ENCODE measurements at places on chromosomes 13 and 19.

GRCh38 chr19:2059422-2060201 is 8.6 kb upstream of the MKNK2 start:
- H3K36me3 ChIP-seq: no peaks in the 10 kb centered on the region
- peak overlapping the region; percentile 99 for H3K27ac ChIP-seq
- H3K4me1 ChIP-seq: peaks cover 39% of the 10 kb centered on the region
- peak overlapping the region; percentile 89 for H3K4me3 ChIP-seq

DNA sequence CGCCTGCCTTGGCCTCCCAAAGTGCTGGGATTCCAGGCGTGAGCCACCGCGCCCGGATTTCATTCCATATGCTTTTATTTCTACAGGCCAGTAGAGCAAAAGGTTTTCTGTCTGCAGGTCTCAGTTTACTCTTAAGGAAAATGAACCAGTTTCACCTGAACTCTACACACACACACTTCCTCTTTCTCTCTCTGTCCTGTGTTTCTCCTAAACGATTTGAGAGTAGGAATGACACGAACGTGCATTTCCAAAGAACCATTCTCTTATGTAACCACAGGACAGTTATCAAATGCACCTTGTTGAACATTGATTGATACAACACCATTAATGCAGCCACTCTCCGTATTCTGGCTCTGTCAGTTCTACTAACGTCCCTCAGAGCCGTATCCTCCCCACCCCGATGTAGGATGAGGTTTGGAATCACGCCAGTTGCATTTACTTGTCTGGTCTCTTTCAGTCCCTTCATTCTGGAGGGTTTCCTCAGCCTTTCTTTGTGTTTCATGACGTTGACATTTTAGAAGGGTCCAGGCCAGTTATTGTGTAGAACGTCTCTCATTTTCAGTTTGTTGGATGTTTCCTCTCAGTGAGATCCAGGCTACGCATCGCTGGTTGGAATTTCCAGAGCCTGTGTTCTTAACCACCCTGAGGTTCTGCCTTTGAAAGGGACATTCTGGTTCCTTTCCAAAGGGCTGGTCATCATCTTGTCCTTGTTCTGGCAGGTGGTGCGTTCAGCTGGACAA is 36.0 kb downstream of the BICRA start:
- DNase-seq: no peak
- H3K27ac ChIP-seq: no peak overlapping the region
- H3K27me3 ChIP-seq: no peaks in the 10 kb centered on the region
- H3K4me1 ChIP-seq: peaks cover 20% of the 10 kb centered on the region
- H3K36me3 ChIP-seq: peaks cover 27% of the 10 kb centered on the region

DNA sequence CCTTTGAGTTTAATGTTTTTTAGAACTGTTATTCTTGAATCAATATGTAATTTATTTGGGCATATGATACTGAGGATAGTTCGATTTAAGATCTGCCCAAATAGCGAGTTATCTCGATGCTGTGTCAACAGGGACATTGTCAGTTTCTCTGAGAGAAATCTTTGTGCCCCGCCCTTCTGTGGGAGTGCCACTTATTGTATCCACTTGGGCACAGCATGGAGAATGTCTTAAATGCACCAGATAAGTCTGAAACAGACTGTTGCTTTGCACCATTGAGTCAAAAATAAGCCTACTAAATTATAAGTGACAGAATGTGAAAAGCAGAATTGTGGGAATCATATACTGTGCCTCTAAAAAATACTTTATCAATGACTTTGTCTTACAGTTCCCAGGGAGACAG is 45.6 kb downstream of the RNASEH2B start:
- DNase-seq: no peak
- H3K4me3 ChIP-seq: no peak overlapping the region
- H3K27ac ChIP-seq: no peak overlapping the region
- H3K27me3 ChIP-seq: no peaks in the 10 kb centered on the region
- H3K36me3 ChIP-seq: peaks cover 24% of the 10 kb centered on the region
- peaks cover 10% of the 10 kb centered on the region for H3K4me1 ChIP-seq

DNA sequence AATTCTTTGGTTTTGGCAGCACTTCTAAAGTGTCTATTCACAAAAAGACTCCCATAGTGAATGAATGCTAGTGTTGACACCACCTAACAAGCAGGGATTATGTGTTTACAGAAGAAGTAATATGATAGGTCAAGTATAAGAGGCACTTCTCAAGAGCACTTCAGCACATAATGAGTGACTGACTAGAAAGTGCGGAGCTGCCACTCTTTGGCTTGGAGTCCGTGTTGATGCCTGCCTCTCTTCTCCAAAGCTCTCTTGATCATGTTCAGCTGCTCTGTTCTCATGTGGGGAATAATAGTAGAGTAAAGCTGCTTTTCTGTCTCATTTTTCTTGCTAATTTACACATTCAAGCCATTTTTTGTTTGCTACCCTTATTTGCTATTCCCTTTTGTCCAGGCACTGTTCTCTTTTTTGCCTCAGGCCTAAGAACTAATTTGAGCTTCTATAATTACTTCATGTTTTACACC is 22.7 kb upstream of the MAB21L1 start:
- H3K27me3 ChIP-seq: no peaks in the 10 kb centered on the region
- no peak for DNase-seq
- H3K27ac ChIP-seq: no peak overlapping the region
- H3K4me1 ChIP-seq: no peaks in the 10 kb centered on the region

DNA sequence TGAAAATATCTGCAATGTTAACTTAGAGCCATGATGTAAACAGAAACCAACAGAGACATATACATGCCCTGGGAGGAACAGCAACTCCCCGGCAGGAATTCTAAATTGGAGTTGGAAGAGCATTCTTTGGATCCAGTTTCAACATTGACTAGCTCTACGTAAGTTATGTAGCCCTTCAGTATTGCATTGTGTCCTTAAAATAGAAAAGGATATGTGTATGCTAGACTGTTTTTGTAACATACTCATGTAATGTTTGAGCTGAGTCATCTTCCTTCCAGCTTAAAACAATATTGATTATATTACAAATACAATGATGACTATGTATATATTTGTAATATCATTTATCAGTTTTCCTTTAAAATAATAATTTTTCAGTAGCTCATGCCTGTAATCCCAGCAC is 1422.2 kb upstream of the PCDH20 start:
- no peaks in the 10 kb centered on the region for H3K36me3 ChIP-seq
- DNase-seq: no peak
- H3K4me1 ChIP-seq: no peaks in the 10 kb centered on the region
- H3K27me3 ChIP-seq: no peaks in the 10 kb centered on the region

GRCh38 chr13:52405369-52405766 is 604 bp downstream of the THSD1 start:
- peaks cover 15% of the 10 kb centered on the region for H3K4me1 ChIP-seq
- peaks cover 1% of the 10 kb centered on the region for H3K36me3 ChIP-seq
- no peak for DNase-seq
- H3K4me3 ChIP-seq: peak overlapping the region; percentile 78
- peaks cover 17% of the 10 kb centered on the region for H3K27me3 ChIP-seq

- peak overlapping the region; percentile 25 for H3K4me3 ChIP-seq
- DNase-seq: peak; percentile 45
- peaks cover 5% of the 10 kb centered on the region for H3K36me3 ChIP-seq
- H3K27me3 ChIP-seq: no peaks in the 10 kb centered on the region
- peaks cover 14% of the 10 kb centered on the region for H3K4me1 ChIP-seq
Observed at GRCh38 chr19:2552859-2553258, 76.9 kb downstream of the GADD45B start.

- DNase-seq: no peak
- H3K4me3 ChIP-seq: no peak overlapping the region
- no peak overlapping the region for H3K27ac ChIP-seq
- peaks cover 8% of the 10 kb centered on the region for H3K27me3 ChIP-seq
- H3K36me3 ChIP-seq: no peaks in the 10 kb centered on the region
Observed at GRCh38 chr13:77544758-77545338, 9.3 kb downstream of the SCEL start.

- no peak for DNase-seq
- no peak overlapping the region for H3K27ac ChIP-seq
- H3K4me3 ChIP-seq: no peak overlapping the region
Observed at GRCh38 chr13:56271686-56272085, 869.0 kb upstream of the PRR20A start.

DNA sequence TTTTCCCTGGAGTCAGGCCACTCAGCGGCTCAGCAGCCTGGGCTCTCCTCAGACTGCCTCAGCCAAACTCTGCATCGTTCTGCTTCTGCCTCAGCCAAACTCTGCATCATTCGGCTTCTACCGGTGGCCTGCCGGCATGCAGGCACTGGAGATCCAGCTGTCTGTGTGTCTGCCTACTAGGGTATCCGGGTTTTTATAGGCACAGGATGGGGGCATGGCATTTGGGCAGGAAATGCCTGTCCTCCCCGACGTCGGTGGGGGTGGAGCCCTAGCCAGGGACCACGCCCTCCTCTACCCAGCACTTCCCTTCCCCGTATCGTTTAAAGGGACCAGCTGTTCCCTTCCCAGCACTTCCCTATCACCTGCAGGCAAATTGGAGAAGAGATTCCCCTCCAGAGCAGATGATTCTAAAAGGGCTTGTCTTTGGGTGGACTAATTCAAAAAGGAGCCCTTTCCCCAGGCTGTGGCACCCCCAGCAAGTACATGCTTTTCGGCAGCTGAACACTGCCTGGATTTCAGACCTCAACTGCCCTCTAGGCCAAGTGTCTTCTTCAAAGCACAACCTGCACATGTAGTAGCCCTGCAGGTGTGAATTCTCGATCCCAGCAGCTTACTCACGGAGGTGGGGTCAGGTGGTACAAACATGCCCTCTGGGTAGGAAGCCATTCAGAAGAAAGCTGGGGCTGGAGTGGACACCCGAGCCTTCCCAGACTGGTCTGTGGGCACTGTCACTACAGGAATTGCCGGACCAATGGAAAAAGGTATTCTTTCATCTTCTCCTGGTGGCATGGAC is 25.4 kb upstream of the GPR12 start:
- H3K27me3 ChIP-seq: no peaks in the 10 kb centered on the region
- H3K4me3 ChIP-seq: peak overlapping the region; percentile 85
- peaks cover 11% of the 10 kb centered on the region for H3K4me1 ChIP-seq
- peak; percentile 43 for DNase-seq
- peaks cover 3% of the 10 kb centered on the region for H3K36me3 ChIP-seq
- H3K27ac ChIP-seq: peak overlapping the region; percentile 72

- peak within 1 kb of the TSS; percentile 92 for H3K27ac ChIP-seq
- peak within 1 kb of the TSS; percentile 96 for H3K4me3 ChIP-seq
- peaks cover 13% of the 10 kb centered on the region for H3K36me3 ChIP-seq
- H3K27me3 ChIP-seq: peaks cover 6% of the 10 kb centered on the region
- DNase-seq: peak; percentile 92
Observed at GRCh38 chr19:48899781-48900476, at the start of gene NUCB1. NUCB1 (plus strand) TSS chr19:48900312; CDS start chr19:48900797, 485 bp downstream.

DNA sequence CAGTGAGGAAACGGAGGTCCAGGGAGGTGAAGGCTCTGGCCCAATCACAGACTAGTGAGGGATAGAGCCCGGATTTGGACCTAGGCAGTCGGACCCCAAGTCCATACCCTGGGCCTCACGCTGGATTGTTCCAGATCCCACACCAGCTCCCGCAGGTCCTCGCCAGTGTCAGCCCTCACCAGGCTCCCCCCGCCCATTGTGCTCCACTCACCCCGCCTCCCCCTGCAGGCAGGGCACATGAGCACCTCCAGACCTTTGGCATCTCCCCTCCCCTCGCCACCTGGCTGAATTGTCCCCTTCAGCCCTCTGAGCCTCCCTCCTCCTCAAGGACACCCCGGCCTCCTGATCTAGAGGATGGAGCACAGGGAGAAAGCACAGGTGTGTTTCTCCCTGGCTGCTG is 152.4 kb downstream of the KATNAL1 start:
- no peak overlapping the region for H3K4me3 ChIP-seq
- peaks cover 24% of the 10 kb centered on the region for H3K27me3 ChIP-seq
- H3K4me1 ChIP-seq: peaks cover 33% of the 10 kb centered on the region

GRCh38 chr13:93765811-93766210 is 539.2 kb downstream of the GPC6 start:
- H3K27me3 ChIP-seq: no peaks in the 10 kb centered on the region
- H3K4me1 ChIP-seq: no peaks in the 10 kb centered on the region
- H3K27ac ChIP-seq: no peak overlapping the region
- no peak for DNase-seq
- no peak overlapping the region for H3K4me3 ChIP-seq

GRCh38 chr19:45467115-45467455 is 711 bp upstream of the FOSB start:
- DNase-seq: no peak
- H3K27ac ChIP-seq: peak overlapping the region; percentile 96
- H3K4me3 ChIP-seq: peak overlapping the region; percentile 91
- H3K4me1 ChIP-seq: peaks cover 27% of the 10 kb centered on the region
- H3K27me3 ChIP-seq: peaks cover 6% of the 10 kb centered on the region
- peaks cover 4% of the 10 kb centered on the region for H3K36me3 ChIP-seq

DNA sequence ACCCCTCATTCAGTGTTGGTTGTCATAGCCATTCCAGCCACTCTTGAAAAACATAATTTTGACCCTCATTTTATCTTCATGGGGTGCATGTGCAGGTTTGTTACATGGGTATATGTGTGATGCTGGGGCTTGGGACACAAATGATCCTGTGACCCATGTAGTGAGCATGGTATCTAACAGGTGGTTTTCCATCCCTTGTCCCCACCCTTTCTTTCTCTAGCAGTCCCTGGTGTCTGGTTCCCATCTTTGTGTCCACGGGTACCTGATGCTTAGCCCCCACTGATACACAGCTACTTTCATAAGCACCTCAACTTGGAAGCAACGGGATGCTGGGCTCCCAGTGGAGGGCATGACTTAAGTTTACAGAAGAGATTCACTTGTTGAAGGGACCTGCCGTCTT is 373.5 kb downstream of the UQCRFS1 start:
- H3K27ac ChIP-seq: no peak overlapping the region
- no peaks in the 10 kb centered on the region for H3K36me3 ChIP-seq
- no peak for DNase-seq

GRCh38 chr19:796692-797527 is at the start of gene PTBP1:
PTBP1 (plus strand) TSS chr19:797452; CDS start chr19:797498, 46 bp downstream.
- H3K4me1 ChIP-seq: peaks cover 20% of the 10 kb centered on the region
- H3K36me3 ChIP-seq: peaks cover 8% of the 10 kb centered on the region
- H3K27me3 ChIP-seq: no peaks in the 10 kb centered on the region
- DNase-seq: peak; percentile 98

DNA sequence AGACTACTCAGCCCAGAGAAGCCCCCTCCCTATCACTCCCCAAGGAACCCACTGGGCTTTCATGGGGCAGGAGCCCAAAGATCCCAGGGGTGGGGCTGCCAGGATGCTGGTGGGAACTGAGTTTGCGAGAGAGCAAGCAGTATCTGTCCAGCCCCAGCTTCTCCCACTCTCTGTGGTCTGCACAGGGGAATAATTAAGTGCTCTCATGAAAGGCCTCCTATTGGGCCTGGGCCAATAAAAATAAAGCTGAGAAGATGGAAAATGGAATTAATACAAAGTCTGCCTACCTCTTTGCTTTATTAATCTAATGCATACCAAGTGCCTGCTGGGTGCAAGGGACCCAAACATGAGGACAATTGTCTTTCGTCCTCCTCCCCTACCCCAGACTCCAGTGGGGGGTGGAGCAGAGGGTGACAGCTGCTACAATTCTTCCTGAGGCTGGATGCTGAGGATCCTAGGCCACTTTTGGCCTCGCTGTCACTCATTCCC is 5.4 kb downstream of the DDX39A start:
- no peaks in the 10 kb centered on the region for H3K27me3 ChIP-seq
- DNase-seq: no peak
- no peak overlapping the region for H3K4me3 ChIP-seq
- H3K4me1 ChIP-seq: peaks cover 55% of the 10 kb centered on the region

- H3K36me3 ChIP-seq: no peaks in the 10 kb centered on the region
- H3K4me1 ChIP-seq: no peaks in the 10 kb centered on the region
- DNase-seq: no peak
- peaks cover 3% of the 10 kb centered on the region for H3K27me3 ChIP-seq
Observed at GRCh38 chr13:73262862-73263627, 204.2 kb downstream of the KLF5 start.

GRCh38 chr19:12731337-12731736 is 3.1 kb downstream of the TRIR start:
- H3K4me1 ChIP-seq: peaks cover 31% of the 10 kb centered on the region
- no peak for DNase-seq
- H3K36me3 ChIP-seq: peaks cover 15% of the 10 kb centered on the region
- no peak overlapping the region for H3K4me3 ChIP-seq
